Tibial nerve (tissue), 4 donors: ENCODE measurements at places on chromosomes 7 and 10.

GRCh38 chr10:84822931-84823630 is 494.7 kb downstream of the CCSER2 start:
- no peak for DNase-seq

DNA sequence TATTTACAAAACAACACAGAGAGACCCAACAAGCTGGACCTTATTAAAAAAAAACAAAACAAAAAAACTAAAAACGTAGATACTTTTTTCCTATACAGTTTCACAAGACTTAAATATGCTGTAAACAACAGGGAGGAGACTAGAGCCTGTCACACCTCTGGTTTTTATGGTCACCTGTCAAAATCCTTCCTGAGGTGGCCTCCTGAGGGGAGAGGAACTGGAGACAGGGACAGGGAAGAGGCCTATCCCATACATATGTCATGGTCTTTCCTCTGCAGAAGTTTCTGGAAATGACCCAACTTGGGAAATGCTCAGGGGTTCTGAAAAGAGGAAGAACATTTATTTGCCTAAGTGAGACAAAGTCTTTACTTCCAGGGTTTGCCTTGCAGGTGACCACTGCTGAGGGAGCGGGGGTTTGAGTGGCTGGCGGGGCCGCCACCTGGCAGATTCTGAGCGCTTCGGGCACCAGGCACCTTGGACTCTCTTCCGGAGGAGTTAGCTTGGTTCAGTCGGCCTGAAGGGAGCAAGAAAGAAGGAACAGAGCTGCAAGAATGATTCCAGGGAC is 18.3 kb downstream of the CPA1 start:
- DNase-seq, result no peak

DNA sequence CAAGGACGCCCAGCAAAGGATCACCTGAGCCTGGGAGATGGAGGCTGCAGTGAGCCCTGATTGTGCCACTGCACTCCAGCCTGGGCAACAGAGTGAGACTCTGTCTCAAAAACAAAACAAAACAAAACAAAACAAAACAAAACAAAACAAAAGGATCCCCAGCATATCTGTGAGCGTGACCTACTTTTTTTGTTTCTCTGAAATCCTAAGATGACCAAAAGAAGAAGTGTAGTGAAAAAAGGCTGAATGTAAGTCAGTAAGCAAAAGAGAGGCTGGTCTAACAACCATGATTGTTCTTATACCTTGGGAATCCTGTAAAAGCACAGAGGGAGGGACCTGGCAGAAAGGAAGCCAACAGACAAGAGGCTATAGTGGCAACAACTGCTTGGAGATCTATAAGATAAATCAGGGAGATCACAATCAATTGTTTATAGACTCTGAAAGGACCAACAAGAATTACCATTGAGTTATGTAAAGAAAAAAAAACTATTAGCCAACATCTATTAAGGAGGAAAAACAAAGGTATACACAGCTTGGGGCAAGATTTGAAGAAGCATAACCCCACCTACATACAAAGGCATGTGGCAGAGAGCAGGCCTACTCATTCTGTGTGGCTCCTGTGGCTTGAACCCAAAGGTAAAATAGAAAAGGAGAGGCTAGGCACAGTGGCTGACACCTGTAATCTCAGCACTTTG is 255.2 kb upstream of the KLF14 start:
- DNase-seq, result no peak

GRCh38 chr10:95758351-95759025 is 2.5 kb downstream of the ENTPD1 start:
- no peak for DNase-seq
